Tracheal epithelial cell (primary cell): ENCODE measurements at places on chromosomes 11 and 22. TPM values are rescaled to one million over a fixed set of nuclear protein-coding genes. Genes with fewer than 3 reads are reported as not detected.

FOLR2 gene
- not detected in 2 replicates for total RNA-seq

SCGB1C1 gene
- not detected in 2 replicates for total RNA-seq

CASP5 gene
- 1.1 TPM in 1 of 2 replicates, not detected in the other for total RNA-seq

TOMT gene
- total RNA-seq = not detected in 2 replicates

ELFN2 gene
- 0.64 and 1.9 TPM in 2 replicates for total RNA-seq

INS gene
- total RNA-seq = not detected in 2 replicates

SLN gene
- total RNA-seq = 1.4 TPM in 1 of 2 replicates, not detected in the other

E2F8 gene
- 1.4 and 1.5 TPM in 2 replicates for total RNA-seq

OSBPL5 gene
- 19.8 and 20.7 TPM in 2 replicates for total RNA-seq

SMCO4 gene
- 1.9 and 10.9 TPM in 2 replicates for total RNA-seq

KDM4D gene
- total RNA-seq = 0.24 and 1.1 TPM in 2 replicates

OR8G5 gene
- not detected in 2 replicates for total RNA-seq

DEFB131B gene
- total RNA-seq = not detected in 2 replicates

SESN3 gene
- total RNA-seq = 7.7 and 37.1 TPM in 2 replicates

SMTNL1 gene
- total RNA-seq = not detected in 2 replicates

DGAT2 gene
- 6.3 and 11.7 TPM in 2 replicates for total RNA-seq

UCP2 gene
- total RNA-seq = 4.3 TPM in 1 of 2 replicates, not detected in the other

RFPL3 gene
- not detected in 2 replicates for total RNA-seq

EHF gene
- total RNA-seq = 296 and 323 TPM in 2 replicates

RAB39A gene
- total RNA-seq = not detected in 2 replicates

ESAM gene
- total RNA-seq = under 0.01 TPM in 1 of 2 replicates, not detected in the other

SLC22A6 gene
- total RNA-seq = not detected in 2 replicates

GGTLC2 gene
- not detected in 2 replicates for total RNA-seq

TEX54 gene
- total RNA-seq = not detected in 2 replicates

ACTN3 gene
- total RNA-seq = not detected in 2 replicates

PRR33 gene
- not detected in 2 replicates for total RNA-seq

PDE3B gene
- total RNA-seq = under 0.01 and 0.85 TPM in 2 replicates

PGA4 gene
- total RNA-seq = not detected in 2 replicates

RASGRP2 gene
- 0.48 TPM in 1 of 2 replicates, not detected in the other for total RNA-seq

HORMAD2 gene
- not detected in 2 replicates for total RNA-seq

C11orf91 gene
- total RNA-seq = not detected in 2 replicates

PI4KA gene
- 10.4 and 15.1 TPM in 2 replicates for total RNA-seq

ADAMTS8 gene
- not detected in 2 replicates for total RNA-seq

MS4A15 gene
- not detected in 2 replicates for total RNA-seq

MS4A6E gene
- total RNA-seq = not detected in 2 replicates

NXPE2 gene
- total RNA-seq = not detected in 2 replicates

ZNF280B gene
- total RNA-seq = 0.21 and 0.24 TPM in 2 replicates

TNNI2 gene
- not detected in 2 replicates for total RNA-seq

OR51A7 gene
- total RNA-seq = not detected in 2 replicates

MIF gene
- total RNA-seq = 383 and 403 TPM in 2 replicates

LDHA gene
- 1,031 and 1,474 TPM in 2 replicates for total RNA-seq

CALCB gene
- 0.24 TPM in 1 of 2 replicates, not detected in the other for total RNA-seq
